Activated CD8-positive, alpha-beta memory T cell treated with anti-CD3 and anti-CD28 coated beads for 24 hours (primary cell): ENCODE measurements at places on chromosomes 5 and 9.

DNA sequence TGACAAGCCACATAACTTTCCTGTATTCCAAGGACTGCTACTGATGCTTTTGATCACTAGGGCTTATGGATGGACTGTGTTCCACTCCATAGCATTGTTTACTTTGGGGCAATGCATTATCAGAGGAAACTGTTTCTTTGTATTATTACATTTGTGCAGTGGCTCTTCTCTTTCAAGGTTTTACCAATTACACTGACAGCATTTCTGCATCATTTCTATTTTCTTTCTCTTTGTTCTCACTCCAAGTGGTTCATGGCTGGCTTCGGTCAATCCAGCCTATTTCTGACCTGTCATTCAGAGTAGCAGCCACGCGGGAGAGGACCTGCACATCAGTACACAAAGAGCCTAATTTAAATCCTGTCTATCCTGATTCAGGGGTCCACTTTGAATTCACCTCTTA is 711.0 kb downstream of the TLE4 start:
- DNase-seq, result no peak

DNA sequence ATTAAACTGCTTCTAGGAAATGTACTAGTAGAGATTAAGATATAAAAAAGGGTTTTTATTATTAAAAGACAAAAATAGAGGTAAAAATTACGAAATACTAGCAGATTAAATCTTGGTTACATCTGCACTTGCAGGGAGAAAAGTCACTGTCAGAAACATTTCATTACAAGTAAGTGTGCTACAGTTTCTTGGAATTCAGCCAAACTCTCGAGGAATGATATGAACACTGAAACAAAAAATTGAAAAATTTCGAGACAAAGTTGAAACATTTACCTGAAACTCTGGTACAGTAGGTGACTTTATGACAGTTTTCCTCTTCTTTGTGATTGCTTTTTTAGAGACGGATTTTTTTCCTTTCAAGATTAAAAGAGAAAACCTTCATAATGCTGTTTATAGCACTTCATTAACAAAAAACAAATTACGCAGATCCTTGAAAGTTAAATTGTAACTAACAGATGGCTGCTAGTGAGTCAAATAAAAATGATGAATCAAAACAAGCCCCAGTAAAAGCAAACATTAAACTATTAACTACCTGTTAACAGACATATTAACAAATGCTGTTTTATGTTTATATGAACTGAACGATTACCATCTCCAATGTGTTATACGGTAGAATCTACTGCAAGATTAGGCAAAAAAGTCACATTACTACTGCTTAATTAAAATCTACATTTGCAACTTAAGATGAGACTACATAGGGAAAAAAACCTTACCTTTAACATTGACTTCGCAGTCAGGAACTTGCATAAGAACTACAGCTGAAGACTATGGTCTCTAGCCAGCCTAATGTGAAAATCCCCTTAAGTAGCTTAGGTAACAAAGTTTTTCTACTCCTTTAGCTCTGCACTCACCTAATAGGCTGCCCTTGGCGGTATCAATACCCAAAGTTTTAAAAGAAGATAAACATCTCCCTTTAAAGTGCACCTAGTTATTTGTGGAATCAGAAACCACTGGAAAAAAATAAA is 61.4 kb downstream of the RANBP6 start:
- no peak for DNase-seq

GRCh38 chr9:36625006-36625615 is 52.4 kb downstream of the MELK start:
- DNase-seq, result no peak

DNA sequence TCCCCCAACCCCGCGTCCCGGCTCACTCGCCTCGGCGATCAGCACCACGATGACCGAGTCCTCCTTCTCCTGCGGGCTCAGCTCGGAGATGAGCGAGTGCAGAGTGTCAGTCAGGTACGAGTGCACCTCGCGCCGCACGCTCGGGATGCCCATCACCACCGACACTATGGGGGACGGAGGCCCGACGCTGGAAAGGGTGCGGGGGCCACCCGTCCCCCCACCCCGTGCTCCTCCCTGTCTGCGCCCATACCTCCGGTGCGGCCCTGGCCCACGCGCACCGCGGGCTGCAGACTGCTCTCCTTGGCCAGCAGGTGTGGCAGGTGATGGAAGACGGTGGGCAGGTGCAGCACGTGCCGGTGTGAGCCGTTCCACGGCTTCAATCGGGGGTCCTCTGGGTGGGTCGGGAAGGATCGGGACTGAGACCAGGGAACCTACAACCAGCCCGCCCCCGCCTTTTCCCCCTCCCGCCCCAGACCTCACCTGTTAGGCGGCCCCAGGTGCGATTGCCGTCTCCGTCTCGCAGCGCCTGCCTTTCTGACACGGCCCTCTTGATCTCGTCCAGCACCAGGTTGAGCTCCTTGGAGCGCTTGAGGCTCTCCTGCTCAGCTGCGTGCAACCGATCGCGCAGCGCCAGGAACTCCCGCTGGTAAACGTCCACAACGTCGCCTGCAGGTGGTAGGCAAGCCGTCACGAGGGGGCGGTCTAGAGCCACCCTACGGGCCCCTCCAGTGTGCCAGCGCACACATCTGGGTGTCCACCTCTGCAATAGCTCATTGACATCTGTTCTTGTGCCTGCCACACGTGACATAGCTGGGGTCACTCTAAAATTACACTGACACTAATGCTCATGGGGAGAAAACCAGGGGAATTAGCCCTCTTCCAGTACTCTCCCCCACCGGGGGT is 5.1 kb downstream of the MGAT4B start:
- peak; percentile 92 for DNase-seq

DNA sequence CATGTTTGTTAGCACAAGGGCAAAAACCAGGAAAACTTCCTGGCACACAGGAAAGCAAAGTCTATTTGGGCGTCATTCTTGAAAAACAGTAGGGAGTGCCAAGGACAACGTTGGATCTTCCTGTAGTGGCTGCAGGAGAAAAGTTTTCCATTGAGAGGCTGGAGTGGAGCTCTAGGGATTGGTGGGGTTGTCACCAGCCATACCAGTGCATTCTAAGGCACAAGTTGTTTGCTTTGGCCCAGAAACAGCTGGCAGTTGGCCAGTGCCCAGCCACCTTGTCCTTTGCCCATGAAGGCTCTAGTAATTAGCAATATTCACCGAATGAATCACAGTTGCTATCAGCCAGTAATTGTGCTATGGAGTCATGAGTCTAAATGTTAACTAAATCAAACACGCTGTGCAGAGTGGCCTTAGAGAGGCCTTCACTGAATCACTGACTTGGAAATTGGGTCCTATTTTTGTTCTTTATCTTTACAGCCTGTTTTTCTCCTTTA is 26.4 kb downstream of the TNFSF15 start:
- DNase-seq, result no peak

- no peak for DNase-seq
These were observed 40.6 kb downstream of the FAM219A start for GRCh38 chr9:34417734-34418133.

- DNase-seq, result no peak
These were observed 82.8 kb downstream of the LMX1B start for GRCh38 chr9:126696401-126697145.

DNA sequence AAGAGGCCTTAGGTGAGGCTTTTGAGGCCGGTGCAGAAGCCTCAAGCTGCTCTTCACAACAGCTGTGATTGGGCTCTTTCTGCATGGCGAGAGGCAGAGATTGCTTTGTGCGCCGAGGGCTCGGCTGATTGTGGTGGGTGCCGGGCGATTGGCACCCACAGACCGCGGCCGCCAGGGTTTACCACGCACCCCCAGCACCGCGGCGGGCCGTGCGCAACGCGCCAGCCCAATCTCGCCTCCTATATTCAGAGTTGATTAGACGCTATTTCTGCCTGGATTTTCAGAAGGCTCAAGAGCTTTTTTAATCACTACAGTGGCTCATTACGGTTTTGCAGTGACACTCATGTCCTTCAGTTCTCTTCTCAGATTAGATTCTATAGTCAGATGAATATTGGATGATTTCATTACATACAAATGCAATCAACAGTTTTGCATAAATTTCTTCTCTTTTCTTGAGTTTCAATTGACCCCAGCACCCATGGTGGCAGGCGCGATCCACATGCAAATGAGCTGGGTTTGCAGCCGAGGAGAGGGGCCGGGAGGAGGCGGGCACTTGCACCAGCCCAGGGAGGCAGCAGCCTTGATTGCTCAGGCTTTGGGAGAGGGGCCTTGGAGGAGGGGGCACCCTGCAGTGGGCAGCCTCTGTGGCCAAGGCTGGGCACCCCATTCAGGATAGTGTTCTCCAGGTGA is 33.8 kb upstream of the PTGS1 start:
- no peak for DNase-seq
